ENCODE measurements at places on chromosomes 12 and 14.

GRCh38 chr12:91965781-91966180, 179.9 kb downstream of the BTG1 start:
- DNase-seq: no peak

DNA sequence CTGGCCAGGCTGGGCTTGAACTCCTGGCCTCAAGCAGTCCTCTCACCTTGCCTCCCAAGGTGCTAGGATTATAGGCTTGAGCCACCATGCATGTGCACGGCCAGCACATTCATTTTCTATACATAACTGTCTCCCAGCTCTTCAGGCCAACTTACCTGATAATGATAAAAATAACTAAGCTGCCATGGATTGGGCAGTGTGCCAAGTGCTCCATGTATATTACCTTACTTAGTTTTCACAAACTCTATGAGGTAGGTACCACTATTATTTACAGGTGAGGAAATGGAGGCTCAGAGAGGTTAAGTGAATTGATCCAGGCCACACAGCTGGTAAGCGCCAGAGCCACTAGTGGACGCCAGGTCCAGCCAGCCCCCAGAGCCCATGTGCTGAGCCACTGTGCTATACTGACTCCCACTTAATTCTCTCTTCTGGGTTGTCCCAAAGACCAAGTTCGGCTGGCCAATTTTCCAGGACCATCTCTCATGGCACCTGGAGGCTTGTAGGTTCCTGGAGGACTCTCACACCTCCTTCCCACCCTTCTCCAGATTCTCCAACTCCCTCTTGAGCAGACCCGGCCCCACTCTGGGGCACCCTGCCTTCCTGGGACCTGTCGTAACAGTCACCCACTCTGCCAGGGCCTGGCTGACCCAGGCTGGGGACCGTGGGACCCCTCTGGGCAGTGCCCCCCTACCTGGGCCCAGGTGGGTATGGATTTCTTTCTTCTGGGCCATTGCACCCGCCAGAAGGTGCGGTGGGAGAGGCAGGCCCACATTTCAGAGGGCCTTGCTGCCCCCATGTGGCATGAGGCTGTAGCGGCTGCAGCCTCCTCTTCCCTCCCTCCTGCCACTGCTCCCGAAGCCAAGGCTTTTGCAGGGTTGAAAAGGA, 30.2 kb upstream of the CIPC start:
- peak; percentile 66 for DNase-seq

DNA sequence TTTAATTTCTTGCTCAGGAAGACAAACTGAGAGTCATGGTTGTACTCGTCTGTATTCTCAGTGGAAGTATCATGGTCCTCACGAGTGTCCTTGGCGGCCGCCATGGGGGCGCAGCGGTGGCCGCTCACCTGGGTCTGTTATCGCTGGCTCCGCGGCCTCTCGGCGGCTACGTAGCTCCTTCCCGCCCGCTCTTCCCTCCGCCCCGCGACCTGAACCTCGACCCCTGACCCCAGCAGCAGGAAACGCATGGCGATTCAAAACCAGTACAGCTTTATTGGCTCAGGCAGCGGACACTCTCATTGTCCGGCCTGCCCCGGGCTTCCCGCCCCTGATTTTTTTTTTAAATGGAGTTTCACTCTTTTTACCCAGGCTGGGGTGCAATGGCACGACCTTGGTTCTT, 80.8 kb downstream of the E2F7 start:
- DNase-seq: no peak

- no peak for DNase-seq
Observed at GRCh38 chr12:122895320-122895703, 612 bp downstream of the VPS37B start.

DNA sequence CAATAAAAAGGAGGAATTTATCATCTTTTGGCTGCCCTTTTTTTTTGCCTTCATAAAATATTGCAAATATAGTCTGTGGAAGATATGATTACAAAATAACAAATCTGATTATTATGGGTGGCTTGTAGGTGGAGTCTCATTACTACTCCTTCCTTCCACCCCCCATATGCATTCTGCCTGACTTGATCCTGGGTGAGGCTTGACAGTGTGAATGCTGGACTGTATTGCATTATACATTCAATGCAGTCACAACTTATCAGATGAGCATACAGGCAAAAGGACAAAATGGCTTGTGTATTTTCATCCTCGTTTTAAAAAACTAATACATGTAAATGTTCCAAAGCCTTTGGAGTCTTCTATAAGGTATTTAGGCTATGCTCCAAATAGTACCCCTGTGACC, 186.3 kb downstream of the ANO4 start:
- no peak for DNase-seq

DNA sequence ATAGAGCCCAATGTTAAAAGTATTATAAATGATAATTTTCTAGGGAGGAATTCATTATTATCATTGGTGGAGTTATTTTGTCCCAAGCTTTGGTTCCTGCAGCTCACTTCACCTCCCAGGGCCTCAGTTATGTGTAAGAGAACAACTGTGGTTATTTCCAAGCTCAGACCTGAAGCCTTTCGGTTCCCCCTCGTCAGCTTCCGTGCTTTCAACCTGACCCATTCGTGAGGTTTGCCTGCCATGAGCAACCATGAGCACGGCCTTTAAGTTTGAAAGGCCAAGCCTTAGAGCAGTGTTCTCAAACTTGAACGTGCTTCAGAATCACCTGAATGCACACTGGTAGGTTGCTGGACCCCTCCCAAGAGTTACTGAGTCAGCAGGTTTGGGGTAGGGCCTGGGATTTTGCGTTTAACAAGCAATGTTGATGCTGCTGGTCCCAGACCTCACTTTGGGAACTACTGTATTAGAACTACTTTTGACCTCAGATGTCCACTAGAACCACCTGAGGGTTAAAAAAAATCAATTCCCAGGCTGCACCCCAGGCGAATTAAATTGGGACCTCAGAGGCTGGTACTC, 133.0 kb upstream of the PRMT8 start:
- no peak for DNase-seq

DNA sequence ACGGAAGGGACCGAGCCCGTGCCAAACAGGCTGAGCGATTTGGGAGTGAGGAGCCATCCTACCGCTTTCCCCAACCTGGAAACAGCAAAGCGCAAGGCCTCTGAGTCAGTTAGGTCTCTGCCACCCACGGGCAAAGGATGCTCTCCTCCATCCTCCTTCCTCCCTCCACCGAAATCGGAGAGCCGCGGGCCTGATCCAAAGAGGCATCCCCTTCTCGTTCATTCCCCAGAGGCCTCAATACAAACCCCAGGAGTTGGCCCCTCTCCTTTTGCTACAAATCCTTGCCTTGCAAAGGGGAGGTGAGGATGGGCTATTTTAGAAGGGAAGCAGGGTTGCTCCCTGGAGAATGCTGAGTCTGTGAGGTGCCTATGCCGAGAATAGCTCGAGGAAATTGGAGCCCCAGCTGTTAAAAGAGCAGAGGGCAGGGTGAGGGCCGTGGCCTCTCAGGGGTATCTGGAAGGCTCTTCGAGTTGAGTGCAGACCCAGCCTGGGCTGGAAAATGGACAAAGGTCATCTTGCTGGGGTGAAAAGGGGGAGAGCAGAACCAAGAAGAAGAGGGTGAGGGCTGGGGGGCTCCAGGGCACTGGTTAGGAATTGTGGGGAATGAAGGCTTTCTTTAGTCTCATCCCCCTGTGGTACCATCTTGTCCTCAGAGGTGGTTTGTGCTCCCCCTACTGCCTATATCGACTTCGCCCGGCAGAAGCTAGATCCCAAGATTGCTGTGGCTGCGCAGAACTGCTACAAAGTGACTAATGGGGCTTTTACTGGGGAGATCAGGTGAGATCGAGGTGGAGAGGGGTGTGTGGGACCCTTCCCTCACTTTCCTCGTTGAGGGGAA, 1.1 kb downstream of the TPI1 start:
- no peak for DNase-seq

DNA sequence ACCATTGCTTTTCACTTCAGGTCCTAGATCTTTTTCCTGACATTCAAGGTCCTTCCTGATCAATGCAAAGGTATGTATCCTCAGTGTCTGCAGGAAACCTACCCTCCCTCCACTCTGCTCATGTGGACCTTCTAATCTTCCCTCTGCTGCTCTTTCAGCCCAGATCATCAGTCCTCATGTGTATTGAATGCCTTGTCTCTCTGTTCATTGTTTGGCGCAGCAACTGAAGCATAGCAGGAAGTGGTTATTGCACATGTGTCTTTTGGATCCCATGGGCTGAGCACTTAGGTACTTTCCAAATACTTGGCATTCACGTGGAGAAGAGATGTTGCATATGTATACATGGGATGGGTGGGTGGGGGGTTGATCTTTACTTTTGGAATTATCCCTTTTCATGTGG, 4.3 kb upstream of the NIN start:
- DNase-seq: no peak

GRCh38 chr12:73308079-73308478, 1035.9 kb downstream of the TRHDE start:
- DNase-seq: no peak

DNA sequence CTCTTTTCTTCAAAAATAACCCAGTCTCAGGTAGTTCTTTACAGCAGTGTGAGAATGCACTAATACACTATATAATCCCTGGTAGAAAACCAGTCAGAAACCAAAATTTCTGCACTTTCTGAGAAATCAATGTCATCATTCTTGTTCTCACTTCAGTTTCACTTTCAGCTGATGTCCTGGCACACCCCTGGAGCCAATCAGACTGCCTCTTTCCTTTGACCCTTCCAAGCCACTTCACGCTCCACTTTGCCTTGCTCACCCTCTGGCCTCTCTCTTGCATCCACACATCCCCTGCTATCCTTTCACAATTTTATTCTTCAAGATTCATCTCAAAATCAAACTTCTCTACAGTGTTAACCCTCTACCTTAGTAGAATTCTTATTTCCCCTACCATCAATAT, 181.1 kb downstream of the ASCL1 start:
- no peak for DNase-seq

GRCh38 chr14:64764641-64765520, 60.7 kb downstream of the PLEKHG3 start:
- peak; percentile 71 for DNase-seq

- DNase-seq: no peak
Observed at GRCh38 chr12:116529048-116529447, 30.1 kb upstream of the MAP1LC3B2 start.

GRCh38 chr14:104813286-104813685, 12.4 kb downstream of the ZBTB42 start:
- no peak for DNase-seq

DNA sequence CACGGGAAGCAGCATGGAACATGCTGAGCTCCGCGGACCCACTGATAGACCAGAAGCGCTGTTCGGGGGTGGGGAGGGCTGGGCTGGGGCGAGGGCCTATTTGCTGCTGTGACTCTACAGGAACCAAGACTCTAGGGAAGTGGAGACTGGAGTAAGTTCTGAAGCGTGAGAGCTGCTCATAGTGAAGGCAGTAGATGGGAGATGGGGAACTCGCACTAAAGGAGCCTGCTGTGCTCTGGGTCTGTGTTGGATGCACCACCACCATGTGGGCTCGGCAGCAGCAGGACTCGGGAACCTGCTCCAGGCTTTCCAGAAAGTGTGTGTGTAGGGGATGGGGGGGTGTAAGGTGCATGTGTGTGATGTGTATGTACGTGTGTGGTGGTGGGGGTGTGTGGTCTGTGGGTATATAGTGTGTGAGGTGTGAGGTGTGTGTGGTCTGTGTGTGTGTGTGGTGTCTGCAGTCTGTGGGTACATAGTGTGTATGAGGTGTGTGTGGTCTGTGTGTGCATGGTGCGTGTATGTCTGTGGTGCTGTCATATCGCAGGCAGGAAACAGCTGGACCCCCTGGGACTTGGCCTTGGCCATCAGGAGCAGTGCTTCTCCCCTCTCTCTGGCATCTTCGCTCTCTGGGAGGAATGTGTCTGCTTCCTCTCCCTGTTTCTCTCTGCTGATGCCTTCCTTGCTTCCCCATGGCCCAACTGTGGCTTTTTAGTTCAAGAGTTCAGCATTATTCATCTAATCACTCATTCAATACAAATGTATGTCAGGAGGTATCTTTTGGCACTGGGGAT, 378.9 kb downstream of the FUT8 start:
- no peak for DNase-seq

DNA sequence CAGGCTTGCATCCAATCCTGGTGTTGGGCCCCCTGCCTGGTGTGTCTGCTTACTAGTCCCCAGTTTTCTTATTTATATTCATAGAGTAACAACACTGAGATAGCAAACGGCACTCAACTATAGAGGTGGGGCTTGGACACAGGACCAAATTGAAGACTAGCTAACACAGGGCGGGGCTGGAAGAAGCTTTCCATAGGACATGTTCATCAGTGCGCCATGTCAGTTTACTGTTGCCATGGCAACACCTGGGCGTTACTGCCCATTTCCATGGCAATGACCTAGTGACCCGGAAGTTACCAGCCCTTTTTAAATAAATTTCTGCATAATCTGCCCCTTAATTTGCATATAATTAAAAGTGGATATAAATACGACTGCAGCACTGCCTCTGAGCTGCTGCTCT, 275.5 kb upstream of the TMEM132C start:
- DNase-seq: no peak

- no peak for DNase-seq
Observed at GRCh38 chr14:104099096-104100041, 13.9 kb downstream of the ASPG start.

GRCh38 chr12:49277466-49277865, 12.6 kb downstream of the TUBA1C start:
- DNase-seq: no peak

GRCh38 chr14:27916326-27916725, 850.3 kb upstream of the FOXG1 start:
- DNase-seq: no peak

GRCh38 chr14:45068396-45068795, 15.5 kb upstream of the PRPF39 start:
- no peak for DNase-seq

DNA sequence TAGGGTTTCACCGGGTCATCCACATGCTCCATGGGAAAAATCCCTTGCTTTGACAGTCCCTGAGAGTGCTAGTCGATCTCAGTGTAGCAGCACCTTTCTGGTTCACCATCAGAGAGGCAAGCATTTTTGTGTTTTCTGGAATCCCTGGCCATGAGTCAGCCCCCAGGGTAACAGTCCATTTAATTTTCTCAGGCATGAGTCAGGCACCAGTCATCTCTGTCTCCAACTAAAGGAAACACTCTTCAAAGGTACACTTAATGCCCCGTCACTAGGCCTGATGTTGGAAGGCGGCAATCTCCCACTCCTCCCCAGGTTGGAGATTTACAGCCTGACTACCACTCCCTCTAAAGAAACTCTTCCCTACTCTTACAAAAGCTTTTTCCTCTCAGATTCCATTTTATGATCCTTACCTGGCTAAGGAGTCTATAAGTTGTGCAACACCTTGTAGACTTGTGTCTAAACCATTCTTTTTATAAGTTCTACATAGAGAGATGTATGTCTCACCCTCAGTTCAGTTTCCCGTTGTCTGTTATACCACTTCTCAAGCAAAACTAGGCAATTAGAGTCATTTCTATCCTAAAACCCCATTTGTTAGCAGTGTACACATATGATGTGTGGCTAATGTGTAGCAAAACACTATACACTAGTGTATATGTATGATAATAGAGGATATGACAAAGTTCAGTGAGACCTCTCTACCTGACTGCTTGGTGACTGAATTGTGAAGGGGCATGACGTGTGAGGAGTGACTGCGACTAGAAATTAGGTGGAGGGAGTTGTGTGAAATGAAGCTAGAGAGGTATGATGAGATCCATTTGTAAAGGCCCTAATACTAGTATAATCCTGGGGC, 24.6 kb downstream of the TMEM19 start:
- DNase-seq: no peak

GRCh38 chr14:26694521-26694920, 96.7 kb upstream of the NOVA1 start:
- no peak for DNase-seq
